Naive thymus-derived CD4-positive, alpha-beta T cell (primary cell): ENCODE measurements at places on chromosomes 11 and 22. TPM values are rescaled to one million over a fixed set of nuclear protein-coding genes. Genes with fewer than 3 reads are reported as not detected.
A peak's percentile ranks its signal among the peaks of the same experiment; 100 is the strongest.

The MS4A3 gene
- 4.2 TPM for total RNA-seq

- no peaks in the 10 kb centered on the region for H3K27me3 ChIP-seq
- no peaks in the 10 kb centered on the region for H3K36me3 ChIP-seq
- no peaks in the 10 kb centered on the region for H3K4me1 ChIP-seq
- no peak for DNase-seq
- H3K27ac ChIP-seq, result no peak overlapping the region
- H3K4me3 ChIP-seq, result no peak overlapping the region
These were observed 941.2 kb downstream of the DLG2 start for GRCh38 chr11:84685976-84686375.

- H3K4me3 ChIP-seq, result no peak overlapping the region
- no peak overlapping the region for H3K27ac ChIP-seq
- H3K36me3 ChIP-seq, result no peaks in the 10 kb centered on the region
- peak; percentile 27 for DNase-seq
- H3K27me3 ChIP-seq, result no peaks in the 10 kb centered on the region
These were observed 51.9 kb upstream of the USP47 start for GRCh38 chr11:11789735-11790369.

DNA sequence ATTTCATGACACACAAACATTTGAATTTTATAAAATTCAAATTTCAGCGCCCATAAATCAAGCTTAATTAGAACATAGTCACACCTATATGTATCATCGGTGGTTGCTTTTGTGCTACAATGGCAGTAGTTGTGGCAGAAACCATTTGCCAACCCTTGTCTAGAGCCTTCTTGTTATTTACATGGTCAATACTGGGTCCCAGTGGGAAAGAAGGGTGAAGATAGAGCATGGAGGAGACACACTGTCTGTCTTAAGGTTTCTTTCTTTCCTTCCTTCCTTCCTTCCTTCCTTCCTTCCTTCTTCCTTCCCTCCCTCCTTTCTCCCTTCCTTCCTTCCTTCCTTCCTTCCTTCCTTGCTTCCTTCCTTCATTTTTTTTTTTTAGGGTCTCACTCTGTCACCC is 3.7 kb downstream of the OR6Q1 start:
- no peak overlapping the region for H3K27ac ChIP-seq
- DNase-seq, result no peak
- H3K4me1 ChIP-seq, result no peaks in the 10 kb centered on the region
- H3K36me3 ChIP-seq, result no peaks in the 10 kb centered on the region

The ANKRD49 gene
- 30.7 TPM for total RNA-seq

- no peak overlapping the region for H3K4me3 ChIP-seq
- no peak for DNase-seq
- no peaks in the 10 kb centered on the region for H3K27me3 ChIP-seq
- H3K36me3 ChIP-seq, result no peaks in the 10 kb centered on the region
- H3K27ac ChIP-seq, result no peak overlapping the region
- no peaks in the 10 kb centered on the region for H3K4me1 ChIP-seq
These were observed 232.8 kb upstream of the BLID start for GRCh38 chr11:122348659-122349409.

The TMEM218 gene
- 10.2 TPM for total RNA-seq

The TRPM5 gene
- 0.05 TPM in 1 of 2 replicates, not detected in the other for total RNA-seq

The GPHA2 gene
- total RNA-seq, result 0.48 TPM

GRCh38 chr22:49491221-49491635 is 336.4 kb downstream of the BRD1 start:
- H3K4me1 ChIP-seq, result no peaks in the 10 kb centered on the region
- no peak overlapping the region for H3K4me3 ChIP-seq
- no peak overlapping the region for H3K27ac ChIP-seq
- DNase-seq, result no peak

DNA sequence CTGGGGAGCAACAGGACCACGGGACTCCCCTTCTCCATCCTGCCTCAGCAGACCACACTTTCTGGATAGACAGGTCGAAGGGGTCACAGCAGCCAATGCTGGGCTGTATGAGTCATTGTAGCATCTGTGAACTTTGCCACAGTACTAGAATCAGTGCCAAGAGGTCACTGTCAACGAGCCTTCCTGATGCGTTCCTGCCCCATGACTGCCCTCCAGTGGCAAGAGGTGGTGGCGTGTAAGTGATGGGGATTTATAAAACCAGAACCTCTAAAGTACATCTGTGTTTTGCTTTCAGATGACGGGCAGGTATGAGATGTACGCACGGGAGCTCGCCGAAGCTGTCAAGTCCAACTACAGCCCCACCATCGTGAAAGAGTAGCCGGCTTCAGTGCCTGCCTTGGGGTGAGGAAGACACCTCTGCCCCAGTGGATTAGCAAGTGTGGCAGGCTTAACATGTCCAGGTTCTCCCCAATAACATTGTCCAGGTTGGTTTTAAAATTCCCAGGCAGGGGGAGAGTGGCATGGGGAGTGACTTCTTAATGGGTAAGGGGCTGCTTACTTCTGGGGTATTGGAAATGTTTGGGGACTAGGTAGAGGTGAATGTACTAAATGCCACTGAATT is 29.4 kb downstream of the GUCD1 start:
- no peaks in the 10 kb centered on the region for H3K4me1 ChIP-seq
- H3K27me3 ChIP-seq, result no peaks in the 10 kb centered on the region
- no peaks in the 10 kb centered on the region for H3K36me3 ChIP-seq
- H3K4me3 ChIP-seq, result no peak overlapping the region

The TTC28 gene
- total RNA-seq, result 8.3 TPM

DNA sequence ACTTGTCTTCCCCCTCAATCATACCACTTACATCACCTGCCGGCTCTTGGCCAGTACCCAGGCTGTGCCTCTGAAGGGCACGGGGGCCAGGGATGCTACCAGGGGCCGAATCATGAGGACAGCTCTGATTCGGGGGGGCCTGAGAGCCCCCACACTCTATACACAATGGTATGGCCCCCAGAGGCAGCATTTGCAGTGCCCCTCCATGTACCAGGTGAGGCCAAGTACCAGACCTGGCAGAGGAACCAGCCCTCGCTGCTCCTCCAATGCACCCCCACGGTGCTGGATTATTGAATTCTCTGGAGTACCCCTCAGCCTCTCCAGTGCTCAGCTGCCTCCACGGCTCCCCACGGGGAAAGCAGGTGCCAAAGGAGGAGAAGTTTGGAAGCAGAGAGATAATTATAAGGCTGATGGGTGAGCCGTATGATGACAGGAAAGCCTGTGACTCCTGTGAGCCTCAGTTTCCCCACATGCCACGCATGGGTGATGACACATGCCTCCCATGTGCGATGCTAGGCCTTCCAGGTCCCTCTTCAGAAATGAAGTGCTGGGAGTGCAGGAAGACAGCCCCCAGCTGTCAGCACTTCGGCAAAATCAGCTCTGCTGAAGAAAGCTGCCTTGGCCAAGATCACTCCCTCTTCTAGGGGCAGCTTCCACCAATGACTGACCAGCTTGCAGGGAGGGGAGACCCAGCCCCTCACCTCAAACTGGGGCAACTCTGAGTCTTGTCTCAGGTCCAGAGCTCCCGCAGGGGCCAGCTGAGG is 69.9 kb downstream of the THAP12 start:
- no peaks in the 10 kb centered on the region for H3K4me1 ChIP-seq
- no peak for DNase-seq
- H3K27me3 ChIP-seq, result no peaks in the 10 kb centered on the region

- DNase-seq, result no peak
- H3K4me3 ChIP-seq, result no peak overlapping the region
- no peaks in the 10 kb centered on the region for H3K4me1 ChIP-seq
These were observed 90.5 kb downstream of the MYEOV start for GRCh38 chr11:69384251-69385143.

The KCNJ5 gene
- 0.17 TPM for total RNA-seq

DNA sequence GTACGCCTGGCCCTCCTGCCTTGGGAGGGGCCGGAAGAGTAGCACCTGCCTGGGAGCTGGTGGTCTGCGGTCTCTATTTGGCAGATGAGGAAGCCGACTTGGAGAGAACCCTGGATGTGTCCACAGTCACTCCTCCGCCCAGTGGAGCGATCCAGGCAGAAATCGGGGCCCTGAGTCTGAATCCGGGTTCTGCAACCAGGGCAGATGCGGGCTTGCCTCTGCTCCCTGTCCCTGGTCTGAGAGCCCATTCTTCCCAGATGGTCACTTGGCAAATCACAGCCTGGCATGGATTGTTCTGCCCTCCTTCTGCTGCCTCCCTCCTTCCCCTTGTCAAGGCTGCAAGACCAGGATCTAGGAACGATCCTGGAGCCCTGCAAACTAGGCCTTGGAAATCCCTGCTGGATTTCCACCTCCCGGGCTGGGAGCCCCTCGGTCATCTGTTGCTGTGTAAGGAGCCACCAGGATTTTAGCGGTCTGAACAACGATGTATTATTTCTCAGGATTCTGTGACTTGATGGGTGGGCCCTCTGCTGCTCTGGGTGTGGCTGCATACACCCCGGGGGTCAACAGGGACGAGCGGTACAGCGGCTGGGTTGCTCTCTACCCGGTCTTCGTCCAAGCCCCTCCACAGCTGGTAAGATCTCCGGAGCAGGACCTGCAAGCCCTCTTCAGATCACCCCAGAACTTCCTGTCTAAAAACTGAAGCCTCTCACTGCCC is 2.0 kb upstream of the ASCL2 start:
- H3K27me3 ChIP-seq, result no peaks in the 10 kb centered on the region
- H3K27ac ChIP-seq, result no peak overlapping the region
- H3K4me1 ChIP-seq, result peaks cover 4% of the 10 kb centered on the region
- no peak overlapping the region for H3K4me3 ChIP-seq
- no peak for DNase-seq

The GTF2H1 gene
- total RNA-seq, result 60.3 TPM

- peaks cover 80% of the 10 kb centered on the region for H3K36me3 ChIP-seq
- H3K27me3 ChIP-seq, result no peaks in the 10 kb centered on the region
- H3K4me3 ChIP-seq, result peak overlapping the region; percentile 14
- H3K27ac ChIP-seq, result no peak overlapping the region
These were observed 30.4 kb upstream of the YPEL1 start for GRCh38 chr22:21765909-21766529.

The TPBGL gene
- 0.58 TPM for total RNA-seq
